ENCODE measurements at places on chromosomes 11 and 22. TPM values are rescaled to one million over a fixed set of nuclear protein-coding genes. Genes with fewer than 3 reads are reported as not detected.

Gene NOX4
- polyA plus RNA-seq, result 54.0 TPM

Gene RBM7
- polyA plus RNA-seq, result 51.1 TPM

Gene UCP3
- polyA plus RNA-seq, result 2.0 TPM

Gene CNTN5
- 20.4 TPM for polyA plus RNA-seq

Gene C11orf91
- polyA plus RNA-seq, result not detected

Gene TSG101
- 153 TPM for polyA plus RNA-seq

Gene TREH
- 0.90 TPM for polyA plus RNA-seq

Gene NNMT
- polyA plus RNA-seq, result 1.4 TPM

Gene OR5D16
- not detected for polyA plus RNA-seq

Gene TRIM29
- 0.62 TPM for polyA plus RNA-seq

Gene MAPK8IP2
- 1.0 TPM for polyA plus RNA-seq

Gene NDUFS3
- polyA plus RNA-seq, result 136 TPM

Gene FAT3
- polyA plus RNA-seq, result 9.7 TPM

Gene CLDN5
- polyA plus RNA-seq, result 40.7 TPM

Gene MYO7A
- 2.7 TPM for polyA plus RNA-seq

Gene OR2D2
- polyA plus RNA-seq, result not detected

Gene ZNF215
- 3.3 TPM for polyA plus RNA-seq

Gene SLC5A12
- polyA plus RNA-seq, result 65.6 TPM

Gene C22orf42
- polyA plus RNA-seq, result not detected

Gene SCARF2
- 24.2 TPM for polyA plus RNA-seq

Gene DLG2
- 9.9 TPM for polyA plus RNA-seq

Gene KDM4E
- polyA plus RNA-seq, result 0.54 TPM

Gene RIMBP3B
- not detected for polyA plus RNA-seq

Gene CCDC87
- 0.35 TPM for polyA plus RNA-seq

Gene CDC45
- 17.9 TPM for polyA plus RNA-seq

Gene DGCR6
- polyA plus RNA-seq, result 14.0 TPM

Gene SLC22A6
- polyA plus RNA-seq, result 36.9 TPM

Gene CNIH2
- polyA plus RNA-seq, result 3.7 TPM

Gene TST
- 55.9 TPM for polyA plus RNA-seq

Gene FGF19
- polyA plus RNA-seq, result 0.50 TPM

Gene CBX7
- polyA plus RNA-seq, result 8.1 TPM

Gene KRTAP5-4
- polyA plus RNA-seq, result not detected

Gene SCN3B
- 2.5 TPM for polyA plus RNA-seq

Gene MUC2
- 0.03 TPM for polyA plus RNA-seq

Gene GPR83
- polyA plus RNA-seq, result 0.70 TPM

Gene ZP1
- polyA plus RNA-seq, result 0.12 TPM

Gene MUC5AC
- 0.03 TPM for polyA plus RNA-seq

Gene E2F8
- polyA plus RNA-seq, result 9.3 TPM

Gene RBMXL2
- not detected for polyA plus RNA-seq

Gene CSNK1E
- 145 TPM for polyA plus RNA-seq

Gene FOXRED2
- 29.7 TPM for polyA plus RNA-seq

Gene FOLR3
- polyA plus RNA-seq, result 2.2 TPM

Gene CASP4
- 18.9 TPM for polyA plus RNA-seq

Gene BRMS1
- 27.0 TPM for polyA plus RNA-seq

Gene LMNTD2
- 5.7 TPM for polyA plus RNA-seq

Gene DDI1
- not detected for polyA plus RNA-seq

Gene PPFIBP2
- polyA plus RNA-seq, result 56.9 TPM

Gene CRYAB
- 46.0 TPM for polyA plus RNA-seq

Gene KCNQ1OT1
- polyA plus RNA-seq, result 1.1 TPM

Gene DMC1
- polyA plus RNA-seq, result 6.1 TPM

Gene LRRC4C
- polyA plus RNA-seq, result 13.0 TPM

Gene SEPTIN5
- polyA plus RNA-seq, result 37.7 TPM

Gene SNX19
- 55.9 TPM for polyA plus RNA-seq

Gene WNT11
- 20.4 TPM for polyA plus RNA-seq

Gene HMBS
- 30.9 TPM for polyA plus RNA-seq

Gene MISFA
- 7.5 TPM for polyA plus RNA-seq

Gene ABTB2
- 8.0 TPM for polyA plus RNA-seq

Gene PIH1D2
- polyA plus RNA-seq, result 7.4 TPM

Gene RIC3
- polyA plus RNA-seq, result 10.2 TPM
